ENCODE measurements at places on chromosomes 3 and 15. TPM values are rescaled to one million over a fixed set of nuclear protein-coding genes. Genes with fewer than 3 reads are reported as not detected.

GRCh38 chr3:111539351-111540331 lies 2.4 kb upstream of the CD96 start:
- no peak for DNase-seq

DNA sequence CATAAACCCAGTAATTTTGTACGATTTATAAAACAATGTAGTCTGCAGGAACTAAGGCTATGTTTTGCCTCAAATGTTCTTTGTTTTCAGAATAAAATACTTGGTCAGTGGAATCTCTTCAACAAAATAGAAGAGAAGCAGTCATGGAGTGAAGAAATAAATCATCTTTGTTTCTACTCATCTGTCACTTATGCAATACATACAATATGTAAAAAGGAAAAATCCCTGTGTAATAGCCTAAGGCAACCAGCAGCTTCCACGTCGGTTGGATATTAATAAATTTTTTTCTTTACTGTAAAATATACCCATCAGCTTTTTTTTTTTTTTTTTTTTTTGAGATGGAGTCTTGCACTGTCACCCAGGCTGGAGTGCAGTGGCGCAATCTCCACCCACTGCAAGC lies 5.2 kb upstream of the WDR5B start:
- no peak for DNase-seq

The PLIN1 gene
- total RNA-seq = 465 TPM

DNA sequence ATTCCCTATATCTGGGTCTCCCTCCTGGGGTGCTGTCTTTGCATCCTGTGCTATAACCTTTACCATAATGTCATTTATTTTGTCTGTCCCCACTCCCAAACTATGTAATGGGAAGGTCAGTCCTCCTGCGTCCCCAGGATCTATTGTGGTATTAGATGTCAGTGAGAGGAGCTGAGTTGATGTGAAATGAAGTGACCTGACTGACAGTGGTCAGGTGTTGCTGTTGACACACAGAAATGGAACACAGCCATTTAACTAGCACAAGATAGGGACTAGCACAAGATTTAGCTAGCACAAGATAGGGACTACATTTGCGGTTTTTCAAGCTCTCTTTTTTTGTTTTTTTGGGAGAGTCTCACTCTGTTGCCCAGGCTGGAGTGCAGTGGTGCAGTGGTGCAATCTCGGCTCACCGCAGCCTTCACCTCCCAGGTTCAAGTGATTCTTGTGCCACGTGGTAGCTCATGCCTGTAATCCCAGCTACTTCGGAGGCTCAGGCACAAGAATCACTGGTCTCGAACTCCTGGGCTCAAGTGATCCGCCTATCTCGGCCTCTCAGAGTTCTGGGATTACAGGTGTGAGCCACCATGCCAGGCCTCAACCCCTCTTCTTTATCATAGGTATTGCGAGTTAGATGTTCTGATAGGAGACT lies 5.2 kb downstream of the NGRN start:
- DNase-seq = no peak

DNA sequence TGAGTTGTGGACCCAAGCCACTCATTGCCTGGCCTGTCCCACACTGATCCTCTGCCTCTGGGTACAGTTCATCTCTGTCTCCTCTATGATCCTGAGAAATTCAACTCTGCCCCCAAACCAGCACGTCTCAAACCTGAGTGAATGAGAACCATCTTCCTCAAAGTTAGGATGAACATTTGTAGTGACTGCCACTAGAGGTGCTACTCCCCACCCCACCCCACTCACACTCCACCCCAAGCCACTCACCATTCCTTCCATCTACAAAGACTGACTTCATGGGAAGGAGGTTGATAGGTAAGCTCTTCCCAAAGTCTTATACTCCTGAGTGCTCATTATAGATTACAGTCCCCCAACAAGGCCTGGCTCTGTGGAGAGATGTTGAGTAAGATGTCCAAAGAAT lies 43.8 kb downstream of the NEK10 start:
- DNase-seq = no peak

The PLSCR2 gene
- not detected for total RNA-seq

The C2CD4B gene
- total RNA-seq = 1.9 TPM

- no peak for DNase-seq
Observed at GRCh38 chr3:146222204-146223046, 28.5 kb downstream of the PLSCR4 start.

GRCh38 chr15:80942746-80943565 lies 46.7 kb downstream of the MESD start:
- DNase-seq = no peak

DNA sequence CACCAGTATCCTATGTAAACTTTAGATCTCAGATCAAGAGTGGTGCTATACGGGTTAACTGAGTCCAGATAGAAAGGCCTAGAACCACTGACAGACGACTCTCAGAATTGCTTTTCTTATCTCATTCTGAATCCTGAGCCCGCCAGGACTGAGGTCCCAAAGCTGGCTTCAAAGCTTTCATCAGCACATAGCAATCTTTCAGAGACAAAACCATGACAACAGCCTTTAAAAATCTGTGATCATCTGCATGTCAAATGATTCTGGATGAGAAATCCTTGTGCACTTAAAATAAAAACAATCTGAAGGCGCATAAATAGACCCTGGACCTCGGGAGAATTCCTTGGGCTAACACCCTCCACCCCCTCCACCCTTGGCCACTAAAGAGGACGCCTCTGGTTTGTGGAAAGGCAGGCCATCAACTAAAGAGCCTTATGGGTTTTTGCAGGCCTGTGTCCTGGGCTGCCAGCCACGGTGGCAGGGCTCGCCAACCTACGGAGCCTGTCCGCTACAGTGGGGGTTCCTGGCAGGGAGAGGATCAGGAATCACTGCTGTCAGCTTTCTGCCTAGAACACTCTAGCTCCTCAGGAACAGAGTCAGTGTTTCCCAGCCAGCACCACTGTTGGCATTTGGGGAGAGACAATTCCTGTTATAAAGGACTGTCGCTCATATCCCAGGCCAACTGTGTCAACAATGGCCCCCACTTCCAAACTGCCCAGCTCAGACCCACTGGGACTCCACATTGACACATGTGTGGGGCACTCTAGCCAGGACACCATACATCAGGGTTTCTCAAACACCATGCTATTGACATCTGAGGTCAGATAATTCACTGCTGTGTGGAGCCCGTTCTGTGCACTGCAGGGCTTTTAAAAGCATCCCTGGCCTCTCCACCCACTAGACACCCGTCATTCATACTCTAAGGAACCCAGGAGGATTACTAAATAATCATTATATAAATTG lies 20.2 kb downstream of the TLE3 start:
- no peak for DNase-seq

DNA sequence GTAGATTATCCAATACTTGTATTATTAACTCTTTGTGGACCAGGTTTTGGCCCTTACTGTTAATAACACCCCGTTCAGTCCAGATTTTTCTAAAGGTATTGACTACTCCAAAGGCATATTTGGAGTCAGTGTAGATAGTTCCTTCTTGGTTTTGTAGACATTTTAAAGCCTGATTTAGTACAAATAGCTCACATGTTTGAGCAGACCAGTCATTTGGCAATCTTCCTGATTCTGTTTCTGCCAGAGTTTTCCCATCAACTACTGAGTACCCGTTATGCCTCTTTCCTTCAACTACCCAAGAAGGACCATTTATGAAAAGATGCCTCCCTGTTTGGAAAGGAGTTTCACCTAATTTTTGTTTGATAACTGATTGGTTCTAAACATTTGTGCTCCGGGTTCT lies 82.0 kb downstream of the CHCHD4 start:
- no peak for DNase-seq

- DNase-seq = no peak
Observed at GRCh38 chr15:67248011-67248505, 6.4 kb downstream of the AAGAB start.

The RASA2 gene
- total RNA-seq = 16.4 TPM

- no peak for DNase-seq
Observed at GRCh38 chr3:43699864-43700263, 9.1 kb downstream of the ABHD5 start.

- DNase-seq = no peak
Observed at GRCh38 chr3:13215940-13216546, 142.8 kb upstream of the IQSEC1 start.

DNA sequence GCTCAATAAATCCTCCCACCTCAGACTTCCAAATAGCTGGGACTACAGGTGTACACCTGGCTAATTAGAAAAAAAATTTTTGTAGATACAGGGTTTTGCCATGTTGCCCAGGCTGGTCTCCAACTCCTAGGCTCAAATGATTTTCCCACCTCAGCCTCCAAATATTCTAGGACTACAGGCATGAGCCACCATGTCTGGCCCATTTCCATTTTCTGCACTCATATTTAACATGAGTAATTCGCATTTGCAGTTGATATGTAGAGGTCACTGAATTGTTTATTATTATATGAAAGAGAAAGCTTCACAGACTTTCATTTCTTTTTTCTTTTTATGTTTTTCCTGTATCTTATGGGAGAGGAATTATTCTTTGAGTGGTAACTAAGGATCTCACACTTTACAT lies 492.7 kb downstream of the CNTN3 start:
- DNase-seq = no peak

Data from omental fat pad (tissue), 4 donors.